Stimulated activated CD4-positive, alpha-beta T cell treated with anti-CD3 and anti-CD28 coated beads, Interleukin-15, amount 100 ng/mL, for 1 hour (primary cell): ENCODE measurements at places on chromosomes 2 and 18.

DNA sequence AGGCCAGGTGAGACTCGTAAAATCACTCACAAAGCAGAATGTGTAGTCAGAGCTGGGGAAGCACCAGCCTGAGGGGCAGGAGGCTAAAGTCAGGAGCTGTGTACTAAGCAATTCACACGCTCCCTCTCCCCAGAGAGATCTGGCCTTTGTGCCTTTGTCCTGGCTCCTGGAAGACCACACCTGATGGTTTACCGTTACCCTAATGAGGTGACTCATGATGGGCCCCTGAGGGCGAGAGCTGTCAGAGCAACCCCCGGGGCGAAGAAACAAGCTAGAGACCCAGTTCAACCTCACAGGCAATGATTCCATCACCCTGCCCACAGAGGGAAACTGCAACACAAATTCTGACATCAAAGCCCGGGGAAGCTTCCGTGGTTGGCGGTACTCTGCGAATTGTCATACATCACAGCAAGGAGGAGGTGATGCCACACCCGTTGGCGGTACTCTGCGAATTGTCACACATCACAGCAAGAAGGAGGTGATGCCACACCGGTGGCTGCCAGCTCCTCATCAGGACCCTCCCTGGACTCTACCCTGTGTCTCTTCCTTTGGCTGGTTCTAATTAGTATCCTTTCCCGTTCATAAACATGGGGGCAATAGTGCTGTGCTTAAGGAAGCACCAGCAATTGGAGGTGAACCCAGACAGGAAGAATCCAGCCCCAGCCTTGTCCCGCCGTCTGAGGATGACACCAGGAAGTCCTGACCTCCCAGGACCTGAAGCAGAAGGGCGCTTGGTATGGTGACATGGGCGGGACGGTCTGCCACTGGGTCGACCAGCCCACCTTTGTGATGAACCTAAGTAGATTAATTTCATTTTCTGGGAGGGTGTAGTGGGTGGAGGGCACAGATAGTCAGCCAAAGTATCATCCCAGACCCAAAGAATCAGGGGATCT, 30.5 kb downstream of the B3GNT7 start:
- no peak for DNase-seq

- no peak for DNase-seq
These were observed 74.5 kb upstream of the PXDN start for GRCh38 chr2:1818811-1819210.

GRCh38 chr2:28681606-28682005, 70.0 kb upstream of the PPP1CB start:
- no peak for DNase-seq

DNA sequence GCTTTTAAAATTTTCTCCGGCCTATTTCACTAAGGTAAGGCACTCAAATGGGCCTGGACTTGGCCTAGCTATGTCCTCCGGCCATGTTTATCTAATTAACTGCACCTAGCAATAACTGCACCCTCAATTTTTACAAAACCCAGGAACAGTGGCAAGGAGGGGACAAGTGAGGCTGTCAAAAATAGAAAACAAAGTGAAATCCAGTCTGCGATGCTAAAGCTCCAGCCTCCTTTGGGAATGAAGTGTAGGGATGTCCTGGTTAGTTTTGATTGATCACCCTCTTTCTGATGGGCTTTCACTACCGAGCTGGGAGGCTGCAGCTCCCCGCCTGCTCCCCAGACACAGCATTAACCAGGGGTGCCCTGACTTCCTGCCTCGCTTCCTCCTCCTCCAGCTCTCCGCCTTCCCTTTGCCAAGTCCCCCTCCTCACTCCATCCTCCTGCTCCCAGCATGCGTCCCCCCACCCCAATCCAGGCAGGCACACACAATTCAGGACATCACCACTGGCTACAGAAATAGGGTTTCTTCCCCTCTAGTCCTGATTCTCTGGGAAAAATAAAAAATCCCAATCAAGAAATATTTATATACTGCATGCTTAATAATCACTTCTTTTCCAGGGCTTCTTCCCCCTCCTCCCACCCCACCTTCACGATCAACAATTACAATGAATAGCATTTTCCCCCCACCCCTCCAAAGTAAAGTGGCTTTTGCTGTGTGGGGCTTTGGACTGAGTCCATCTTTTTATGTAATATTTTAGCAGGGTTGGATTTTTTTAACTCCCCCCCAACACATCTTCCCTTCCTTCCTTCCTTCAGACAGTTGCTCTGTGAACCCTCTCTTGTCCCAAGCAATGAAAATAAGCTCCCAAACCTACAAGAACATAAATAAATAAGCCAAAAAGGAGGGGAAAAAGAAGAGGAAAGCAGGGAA, 3.3 kb upstream of the POU3F3 start:
- no peak for DNase-seq

DNA sequence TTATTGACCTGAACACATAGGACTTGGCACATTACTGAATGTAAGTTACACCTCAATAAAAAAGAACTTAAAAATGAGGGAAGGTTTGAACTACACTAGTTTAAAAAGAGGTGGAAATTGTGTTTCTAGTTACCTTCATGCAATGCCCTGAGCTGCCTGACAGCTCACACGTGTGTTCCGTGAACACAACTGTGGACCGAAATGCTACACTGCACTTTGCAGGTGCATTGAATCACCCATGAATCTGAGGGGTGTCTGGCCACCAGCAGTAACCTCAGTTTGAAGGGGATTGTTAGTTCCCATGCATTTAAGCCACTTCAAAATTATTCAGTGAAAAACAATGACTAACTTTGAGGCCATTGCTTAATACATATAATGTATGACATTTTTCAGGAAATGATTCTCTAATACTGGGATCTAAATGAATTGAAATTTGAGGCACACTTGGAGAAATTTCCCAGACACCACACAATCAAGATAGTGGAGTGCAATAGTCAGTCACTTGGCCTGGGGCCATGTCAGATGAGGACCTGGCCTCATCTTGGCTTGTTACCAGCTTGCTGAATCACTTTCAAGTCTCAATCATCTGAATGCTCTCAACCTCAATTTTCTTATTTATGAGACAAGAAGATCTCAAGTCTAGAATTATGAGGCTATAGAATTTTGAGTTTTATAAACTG, 59.3 kb downstream of the MYL12B start:
- DNase-seq, result no peak

DNA sequence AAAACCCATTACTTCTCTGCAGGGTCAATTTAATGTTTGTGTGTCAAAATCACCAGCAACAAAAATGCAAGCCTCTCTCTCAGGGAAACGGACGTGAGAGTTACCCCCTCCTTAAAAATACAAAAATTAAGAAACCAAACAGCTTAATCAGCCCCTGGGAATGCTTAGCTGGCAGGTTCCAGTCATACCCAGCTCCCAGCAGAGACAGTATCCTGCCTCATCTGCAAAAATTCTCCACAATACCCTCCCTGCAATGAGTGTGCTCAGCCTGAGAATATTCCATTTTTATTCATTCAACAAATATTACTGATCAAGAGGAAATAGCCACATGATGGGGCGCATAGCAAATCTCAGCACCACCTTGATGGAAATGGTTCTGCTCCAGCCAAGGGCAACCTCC, 36.3 kb downstream of the ST8SIA5 start:
- no peak for DNase-seq

- DNase-seq, result no peak
These were observed 80.1 kb downstream of the KCNS3 start for GRCh38 chr2:17958466-17959092.

- DNase-seq, result no peak
These were observed 1709.1 kb upstream of the LRRTM1 start for GRCh38 chr2:82013641-82014040.

DNA sequence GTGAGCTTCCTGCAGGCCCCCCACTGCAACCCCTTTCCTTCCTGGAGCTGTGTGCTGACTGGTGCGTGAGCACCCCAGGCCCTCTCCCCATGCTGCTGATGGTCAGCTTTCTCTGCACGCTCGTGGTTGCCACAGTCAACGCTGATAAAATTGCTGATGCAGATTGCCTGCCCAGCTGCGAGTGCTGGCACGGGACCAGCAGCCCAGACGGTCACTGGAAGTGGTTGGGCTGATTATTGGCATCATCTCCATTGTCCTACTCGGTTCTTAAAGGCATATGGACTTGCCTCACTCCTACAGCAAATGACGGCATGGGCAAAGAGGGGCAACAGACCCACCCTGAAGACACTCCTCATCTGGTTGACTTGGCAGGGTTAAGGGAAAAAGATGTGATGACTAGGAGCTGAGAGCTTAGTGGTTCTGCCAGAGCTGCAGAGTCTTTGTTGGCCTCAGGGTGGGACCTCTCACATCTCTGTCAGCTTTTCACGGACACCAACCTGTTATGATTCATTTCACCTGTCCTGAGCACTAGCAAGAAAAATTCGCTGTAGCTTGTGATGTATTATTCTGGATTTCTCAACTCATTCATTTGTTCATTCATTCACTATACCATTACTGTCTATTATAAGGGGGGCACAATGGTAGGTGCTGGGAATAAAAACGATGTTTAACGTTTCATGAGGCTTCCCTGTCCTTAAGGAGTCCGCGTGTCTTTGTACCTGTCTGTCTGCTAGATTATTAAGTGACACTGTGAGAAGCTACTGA, 38.4 kb downstream of the PAX8 start:
- no peak for DNase-seq

DNA sequence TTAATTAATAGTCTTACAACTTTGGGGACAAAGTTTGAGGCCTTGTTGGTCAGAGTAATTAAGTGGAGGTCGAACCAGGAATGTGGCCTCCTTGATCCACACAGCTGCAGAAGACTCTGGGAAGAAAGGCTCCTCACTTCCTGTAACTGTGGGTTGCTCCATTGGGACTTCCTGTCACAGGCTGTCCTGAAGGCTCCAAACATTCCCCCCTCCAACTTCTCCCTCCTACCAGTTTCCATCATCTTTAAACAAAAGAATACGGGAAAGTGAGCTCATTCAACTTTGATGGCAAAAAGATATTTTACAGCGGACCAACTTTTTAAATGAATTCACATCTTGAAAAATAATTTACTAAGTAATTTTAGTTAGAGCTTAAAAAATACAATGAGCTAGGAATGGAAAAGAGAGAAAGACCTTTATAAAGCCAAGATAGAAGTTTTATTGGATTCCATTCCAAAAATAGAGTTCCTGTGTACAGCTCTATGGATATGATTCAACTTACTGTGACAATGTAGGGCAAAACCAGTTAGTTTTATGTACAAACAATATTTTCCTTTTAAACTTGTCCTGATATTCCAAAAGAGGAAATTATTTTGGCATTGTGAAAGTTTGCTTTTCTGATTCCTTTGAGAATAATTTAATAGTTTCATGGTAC, 212.0 kb upstream of the NABP1 start:
- DNase-seq, result no peak

- DNase-seq, result no peak
These were observed 417.9 kb downstream of the CDH7 start for GRCh38 chr18:66168685-66169235.

GRCh38 chr2:72627083-72627482, 198.8 kb downstream of the EXOC6B start:
- DNase-seq, result no peak

- DNase-seq, result no peak
These were observed 21.2 kb upstream of the ACVR1 start for GRCh38 chr2:157897106-157897971.

- peak; percentile 13 for DNase-seq
These were observed 584 bp downstream of the AAK1 start for GRCh38 chr2:69642709-69643601.

- no peak for DNase-seq
These were observed 4.0 kb downstream of the PTPN2 start for GRCh38 chr18:12879840-12880540.

- DNase-seq, result no peak
These were observed 19.7 kb upstream of the ST3GAL5 start for GRCh38 chr2:85908506-85908905.

- DNase-seq, result no peak
These were observed 101.6 kb upstream of the COPS8 start for GRCh38 chr2:236984046-236984445.

DNA sequence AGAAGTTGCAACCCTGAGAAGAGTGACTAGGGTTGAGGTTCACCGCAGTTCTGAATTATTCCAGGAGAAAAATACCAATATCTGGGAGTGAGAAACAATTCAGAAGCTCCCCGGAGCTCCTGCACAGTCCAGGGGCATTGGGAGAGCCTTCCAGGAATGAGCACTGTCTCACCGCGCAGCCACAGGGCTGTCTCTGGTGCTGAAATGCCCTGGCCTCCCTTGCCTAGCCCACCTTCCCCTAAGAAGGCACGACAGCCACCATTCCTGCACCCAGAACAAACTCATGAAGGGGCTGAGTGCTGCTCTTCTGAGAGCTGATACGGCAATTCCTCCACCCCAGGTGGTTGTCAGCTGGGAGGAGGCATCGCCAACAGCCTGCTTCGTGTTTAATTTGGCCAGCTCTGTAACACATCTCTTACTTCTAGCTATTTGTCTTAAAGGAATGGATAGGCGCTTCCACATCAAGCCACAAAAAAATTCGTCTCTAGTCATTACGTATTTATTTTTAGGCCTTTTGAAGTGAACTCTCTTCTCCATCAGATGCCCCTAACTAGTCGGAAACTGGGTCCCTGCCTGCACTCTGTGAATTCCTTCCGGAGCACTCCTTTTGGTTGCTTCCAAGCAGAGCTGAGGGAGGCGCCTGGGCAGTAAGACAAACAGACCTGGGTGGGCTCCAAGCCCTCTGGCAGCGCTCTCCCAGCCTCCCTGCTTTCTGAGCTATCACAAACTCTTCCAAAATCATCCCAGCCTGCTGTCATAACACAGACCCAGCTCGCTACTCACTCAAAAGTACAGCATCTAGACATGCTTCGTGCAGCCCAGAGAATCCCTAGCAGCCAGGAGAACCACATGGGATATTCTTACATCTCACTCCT, 120.5 kb upstream of the CCDC68 start:
- no peak for DNase-seq

DNA sequence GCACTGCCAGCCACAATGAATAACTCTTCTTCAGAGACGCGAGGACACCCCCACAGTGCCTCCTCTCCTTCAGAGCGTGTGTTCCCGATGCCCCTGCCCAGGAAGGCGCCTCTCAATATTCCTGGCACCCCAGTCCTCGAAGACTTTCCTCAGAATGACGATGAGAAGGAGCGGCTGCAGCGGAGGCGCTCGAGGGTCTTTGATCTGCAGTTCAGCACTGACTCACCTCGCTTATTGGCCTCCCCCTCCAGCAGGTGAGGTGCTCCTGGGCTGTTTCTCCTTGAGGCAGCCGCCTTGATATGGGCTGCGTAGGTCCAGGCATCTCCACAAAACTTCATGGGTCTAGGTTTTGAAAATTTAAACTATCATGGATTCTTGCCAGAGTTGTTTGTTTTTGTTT, 6.1 kb downstream of the NCAPH start:
- DNase-seq, result no peak

GRCh38 chr18:76454418-76454817, 40.6 kb downstream of the ZNF516 start:
- DNase-seq, result no peak

- no peak for DNase-seq
These were observed 422.5 kb downstream of the DPP10 start for GRCh38 chr2:114864901-114865300.

DNA sequence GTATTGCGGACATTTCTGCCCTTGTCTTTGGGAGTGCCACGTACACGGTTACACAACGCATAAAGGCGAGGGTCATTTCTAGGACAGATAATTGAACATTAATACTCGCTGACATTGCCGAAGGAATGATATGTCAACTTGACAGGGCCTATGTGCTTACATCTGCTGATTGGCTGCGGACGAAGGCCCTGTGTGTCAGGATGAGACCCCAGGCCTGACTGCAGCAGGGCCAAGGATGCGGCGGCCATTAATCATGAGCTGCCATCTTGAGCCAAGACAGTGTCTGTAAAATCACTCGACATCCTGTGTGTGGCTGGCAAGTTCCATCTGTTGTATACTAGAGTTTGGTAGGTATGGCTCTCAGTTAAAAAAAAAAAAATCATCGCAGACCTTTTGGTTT, 96.6 kb downstream of the MEIS1 start:
- DNase-seq, result no peak

GRCh38 chr2:42195559-42195958, 26.4 kb downstream of the EML4 start:
- DNase-seq, result no peak
